ENCODE measurements at places on chromosomes 1 and 21.

GRCh38 chr1:56197946-56198345 is 381.4 kb downstream of the PLPP3 start:
- no peaks in the 10 kb centered on the region for H3K36me3 ChIP-seq
- DNase-seq = no peak
- no peaks in the 10 kb centered on the region for H3K4me1 ChIP-seq
- no peaks in the 10 kb centered on the region for H3K27me3 ChIP-seq
- no peak overlapping the region for H3K27ac ChIP-seq

- H3K4me1 ChIP-seq = no peaks in the 10 kb centered on the region
- H3K4me3 ChIP-seq = no peak overlapping the region
- H3K36me3 ChIP-seq = no peaks in the 10 kb centered on the region
- no peak for DNase-seq
- H3K27ac ChIP-seq = no peak overlapping the region
- H3K27me3 ChIP-seq = no peaks in the 10 kb centered on the region
Measured at GRCh38 chr1:51193564-51193963, 42.5 kb upstream of the RNF11 start.

DNA sequence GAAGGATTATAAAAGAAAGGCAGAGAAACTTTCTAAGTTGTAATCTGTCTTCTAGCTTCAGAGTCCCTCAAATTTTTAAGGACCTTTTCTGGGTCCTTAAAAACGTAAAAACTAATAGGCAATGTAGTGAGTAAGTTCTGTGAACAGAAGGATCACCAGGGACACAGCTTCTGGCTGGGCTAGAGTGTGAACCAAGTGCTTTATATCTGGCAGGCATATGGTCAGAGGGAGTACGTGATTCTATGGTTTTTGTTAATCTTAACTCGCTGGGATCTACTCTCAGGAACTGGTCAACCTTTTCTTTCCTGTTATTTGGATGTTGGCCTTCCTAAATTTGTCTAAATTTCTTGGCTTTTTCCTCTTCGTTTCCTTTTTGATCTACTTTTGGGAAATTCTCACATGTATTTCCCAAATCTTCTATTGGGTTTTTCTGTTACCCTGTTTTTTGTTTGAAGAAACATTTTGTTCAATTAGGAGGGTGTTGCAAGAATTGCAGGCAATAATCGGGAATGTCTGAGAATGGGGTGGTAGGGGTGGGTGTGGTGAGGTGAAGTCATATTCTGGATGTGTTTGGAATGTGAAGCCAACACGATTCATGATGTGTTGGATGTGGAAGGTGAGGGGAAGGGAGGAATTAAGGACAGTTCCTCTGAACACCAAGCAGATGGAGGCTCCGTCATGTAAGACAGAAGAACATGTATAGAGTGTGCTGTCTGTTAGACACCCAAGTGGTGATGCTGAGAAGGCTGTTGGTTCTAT is 193.2 kb downstream of the FMN2 start:
- no peak for DNase-seq
- no peak overlapping the region for H3K27ac ChIP-seq
- H3K36me3 ChIP-seq = no peaks in the 10 kb centered on the region
- H3K4me1 ChIP-seq = peaks cover 9% of the 10 kb centered on the region

- DNase-seq = no peak
- no peak overlapping the region for H3K4me3 ChIP-seq
- H3K36me3 ChIP-seq = peaks cover 4% of the 10 kb centered on the region
- no peaks in the 10 kb centered on the region for H3K4me1 ChIP-seq
Measured at GRCh38 chr1:152479792-152480595, 30.6 kb upstream of the LCE5A start.

- no peak for DNase-seq
- H3K4me1 ChIP-seq = peaks cover 58% of the 10 kb centered on the region
Measured at GRCh38 chr1:231241750-231242149, 738 bp downstream of the GNPAT start.

DNA sequence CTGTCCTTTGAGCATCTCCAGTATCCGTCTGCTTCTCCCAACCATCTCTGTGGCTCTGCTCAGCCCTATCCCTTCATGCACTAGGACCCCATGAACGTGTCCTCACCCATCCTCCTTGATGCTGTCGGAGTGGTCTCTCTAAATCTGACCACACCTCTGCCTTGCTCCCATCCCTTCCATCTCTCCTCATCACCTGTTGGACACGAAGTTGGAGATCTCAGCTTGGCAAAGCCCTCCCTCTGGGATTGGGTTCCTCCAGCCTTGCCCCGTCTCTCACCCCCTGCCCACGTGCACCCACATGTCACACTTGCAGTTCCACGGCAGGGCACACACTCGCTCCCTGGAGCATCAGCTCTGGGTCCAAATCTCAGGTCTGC is 135.7 kb downstream of the ACTL8 start:
- peaks cover 43% of the 10 kb centered on the region for H3K27me3 ChIP-seq
- no peaks in the 10 kb centered on the region for H3K4me1 ChIP-seq
- no peak overlapping the region for H3K4me3 ChIP-seq
- H3K27ac ChIP-seq = no peak overlapping the region
- DNase-seq = no peak

DNA sequence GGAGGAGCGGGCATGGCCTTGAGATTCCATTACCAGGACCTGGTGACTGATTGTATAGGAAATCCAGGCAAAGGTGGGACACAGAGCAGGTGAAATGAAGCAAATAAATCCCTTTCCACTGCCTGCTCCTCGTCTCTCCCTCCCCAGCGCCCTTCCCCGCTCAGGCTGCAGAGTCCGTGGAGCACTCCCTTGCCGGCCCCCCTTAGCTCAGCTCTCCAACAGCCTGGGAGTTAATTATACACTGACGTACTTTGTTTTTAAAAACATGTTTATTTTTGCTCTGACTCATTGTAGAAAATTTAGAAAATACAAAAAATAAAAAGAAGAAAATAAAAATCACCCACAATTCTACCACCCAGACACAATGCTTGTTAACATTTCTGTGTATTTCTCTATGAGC is 61.7 kb downstream of the LGR6 start:
- no peak overlapping the region for H3K27ac ChIP-seq
- H3K36me3 ChIP-seq = no peaks in the 10 kb centered on the region
- DNase-seq = no peak
- H3K4me1 ChIP-seq = no peaks in the 10 kb centered on the region
- H3K4me3 ChIP-seq = no peak overlapping the region

DNA sequence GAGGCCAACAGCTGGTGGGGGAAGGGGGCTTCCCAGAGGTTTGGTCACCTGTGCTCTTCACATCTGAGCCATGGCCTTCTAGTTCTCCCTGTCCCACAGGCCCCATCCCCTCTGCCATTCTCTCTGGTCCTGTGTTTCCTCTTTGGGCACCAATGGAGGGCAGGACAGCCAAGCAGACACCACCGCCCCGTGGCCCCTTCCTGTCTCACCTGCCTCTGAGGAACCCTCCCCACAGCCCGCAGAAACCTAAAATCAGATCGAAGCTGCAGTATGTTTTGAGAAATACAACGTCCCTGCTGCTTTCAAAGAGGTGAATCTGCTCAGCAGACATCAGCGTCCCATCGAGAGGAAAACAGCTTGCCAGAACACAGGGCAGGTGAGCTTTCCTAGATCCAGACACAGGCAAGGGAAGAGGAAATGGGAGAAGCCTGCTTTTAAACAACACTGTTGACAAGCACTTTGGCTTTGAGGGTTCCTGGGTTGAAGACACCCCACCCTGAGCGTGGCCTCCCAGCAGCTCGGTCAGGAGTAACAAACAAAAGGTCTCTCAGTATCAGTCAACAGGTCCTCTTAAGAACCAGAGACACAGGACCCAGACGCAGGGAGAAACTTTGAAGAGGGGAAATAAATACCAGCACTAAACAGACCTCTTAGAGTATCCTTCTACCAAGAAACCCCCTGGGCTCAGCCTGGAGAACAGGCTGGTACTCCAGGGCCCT is 2.3 kb downstream of the PANK4 start:
- peak overlapping the region; percentile 94 for H3K4me3 ChIP-seq
- H3K27me3 ChIP-seq = peaks cover 13% of the 10 kb centered on the region
- peaks cover 15% of the 10 kb centered on the region for H3K4me1 ChIP-seq
- H3K36me3 ChIP-seq = peaks cover 1% of the 10 kb centered on the region
- no peak for DNase-seq

DNA sequence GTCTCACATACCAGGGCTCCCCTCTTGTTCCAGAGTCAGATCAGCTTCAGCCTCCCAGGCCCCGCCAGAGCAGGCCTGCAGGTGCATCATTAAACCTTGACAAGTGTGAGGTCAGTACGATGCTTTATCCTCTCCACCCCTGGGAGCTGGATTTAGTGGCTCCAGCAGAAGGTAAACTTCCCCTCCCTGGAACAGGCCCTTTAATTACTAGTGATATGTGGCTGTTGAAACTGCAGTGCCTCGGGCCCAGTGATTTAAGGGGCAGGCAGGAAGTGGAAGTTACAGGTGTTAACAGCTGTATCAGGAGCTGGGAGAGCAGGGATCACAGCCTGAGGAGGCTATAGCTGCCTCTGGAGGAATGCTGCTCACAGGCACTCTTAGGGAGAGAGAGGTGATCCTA is 132.4 kb upstream of the KLHDC7A start:
- peaks cover 28% of the 10 kb centered on the region for H3K27me3 ChIP-seq
- H3K27ac ChIP-seq = no peak overlapping the region
- DNase-seq = no peak

DNA sequence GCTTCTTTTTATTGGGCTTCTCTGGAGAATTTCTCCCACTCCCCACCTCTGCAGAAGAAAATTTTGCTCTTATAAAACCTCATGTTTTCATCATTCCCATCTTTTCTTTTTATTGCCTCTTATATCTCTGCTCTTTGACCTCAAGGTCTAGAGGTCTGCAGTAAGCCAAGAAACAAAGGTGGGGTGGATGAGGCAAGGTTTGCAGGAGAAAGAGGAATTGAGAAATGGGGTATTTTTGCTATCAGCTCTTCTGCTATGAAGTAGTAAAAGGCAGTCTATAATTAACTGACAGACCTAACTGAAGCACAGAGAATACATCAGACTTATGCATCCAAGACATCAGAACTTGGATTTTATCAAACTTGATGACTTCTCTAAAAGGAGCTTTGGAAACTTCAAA is 22.9 kb downstream of the SYT11 start:
- H3K4me1 ChIP-seq = no peaks in the 10 kb centered on the region
- H3K27me3 ChIP-seq = peaks cover 29% of the 10 kb centered on the region
- H3K27ac ChIP-seq = no peak overlapping the region
- no peak overlapping the region for H3K4me3 ChIP-seq
- no peaks in the 10 kb centered on the region for H3K36me3 ChIP-seq
